ENCODE measurements at places on chromosomes 5 and 9.

GRCh38 chr5:109700516-109701153 lies 10.9 kb downstream of the MAN2A1 start:
- DNase-seq = no peak

- no peak for DNase-seq
Measured at GRCh38 chr5:121987685-121988073, 25.9 kb downstream of the SRFBP1 start.

DNA sequence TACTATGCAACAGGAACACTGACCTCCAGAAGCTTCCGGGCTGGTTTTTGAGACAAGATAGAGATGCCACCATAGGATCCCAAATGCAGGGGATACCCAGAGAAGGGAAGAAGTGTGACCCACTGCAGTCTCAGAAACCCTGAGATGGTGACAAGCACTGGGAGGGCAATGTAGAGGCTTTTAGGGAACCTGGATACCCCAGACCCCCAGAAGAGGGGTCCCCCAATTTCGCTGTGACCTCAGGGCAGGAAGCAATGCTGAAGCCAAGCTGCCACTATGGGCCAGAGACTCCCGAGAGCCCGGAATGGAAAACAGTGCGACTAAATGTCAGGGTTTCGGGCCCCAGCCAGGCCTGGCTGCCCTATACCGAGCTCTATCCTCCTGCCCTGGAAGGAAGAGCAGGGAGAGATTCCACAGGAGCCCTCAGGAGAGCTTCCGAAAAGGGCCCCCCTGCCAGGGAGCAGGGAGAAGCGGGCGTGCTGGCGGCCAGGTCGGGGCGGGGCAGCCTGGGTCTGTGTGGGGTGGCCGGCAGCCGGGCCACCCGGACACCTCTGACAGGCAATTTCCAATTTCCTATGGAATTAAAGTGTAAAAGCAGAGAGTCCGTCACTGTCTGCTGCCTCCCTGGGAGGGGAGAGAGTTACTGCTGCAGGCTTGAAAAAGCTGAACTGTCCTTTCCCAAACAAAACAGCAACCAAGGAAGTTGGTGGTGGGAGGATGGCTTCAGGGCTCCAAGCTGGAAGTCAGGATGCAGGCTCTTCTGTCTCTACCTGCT lies 154.2 kb downstream of the FGF18 start:
- no peak for DNase-seq

GRCh38 chr5:167049771-167050567 lies 1241.5 kb upstream of the WWC1 start:
- DNase-seq = no peak

GRCh38 chr5:58187432-58188261 lies 272.2 kb downstream of the PLK2 start:
- DNase-seq = no peak

DNA sequence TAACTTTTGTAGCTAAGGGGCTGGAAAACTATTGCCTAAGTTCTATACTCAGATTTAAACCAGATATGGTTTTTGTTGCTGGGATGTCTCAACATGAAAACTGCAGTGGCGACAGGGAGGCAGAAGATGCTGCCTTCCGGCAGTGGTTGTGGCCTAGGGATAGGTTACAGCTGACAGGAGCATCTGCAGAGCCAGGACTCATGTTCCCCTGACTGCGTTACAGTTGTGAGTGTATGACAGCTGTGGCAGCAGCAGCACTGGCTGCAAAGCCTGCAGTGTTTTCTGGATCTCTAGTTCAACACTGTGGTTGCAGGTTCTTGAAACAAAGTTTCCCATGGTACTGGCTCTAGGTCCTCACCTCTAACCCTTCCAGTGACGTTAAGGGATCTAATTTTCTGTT lies 498.8 kb upstream of the CDH18 start:
- no peak for DNase-seq

- DNase-seq = no peak
Measured at GRCh38 chr9:130124085-130124860, 47.9 kb upstream of the NCS1 start.

Data from left renal pelvis (tissue), 4 donors.